ENCODE measurements at places on chromosomes 1 and 21. TPM values are rescaled to one million over a fixed set of nuclear protein-coding genes. Genes with fewer than 3 reads are reported as not detected.

The CFAP141 gene
- not detected for total RNA-seq

DNA sequence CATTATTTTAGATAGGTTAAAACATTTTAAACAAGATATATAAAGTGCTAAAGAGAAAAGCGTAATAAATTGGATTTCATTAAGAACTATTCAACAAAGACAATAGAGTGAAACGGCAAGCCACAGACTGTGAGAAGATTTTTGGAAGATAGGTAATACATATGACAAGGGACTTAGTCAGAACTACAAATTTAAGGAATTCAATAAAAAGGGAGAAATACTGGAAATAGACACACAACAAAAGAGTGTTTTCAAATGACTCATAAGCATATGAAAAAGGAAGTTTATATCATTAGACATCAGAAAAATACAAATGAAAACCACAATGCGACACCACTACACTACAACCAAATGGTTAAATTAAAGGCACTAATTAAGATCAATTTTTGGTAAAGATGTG, 90.5 kb downstream of the GDAP2 start:
- DNase-seq: no peak

DNA sequence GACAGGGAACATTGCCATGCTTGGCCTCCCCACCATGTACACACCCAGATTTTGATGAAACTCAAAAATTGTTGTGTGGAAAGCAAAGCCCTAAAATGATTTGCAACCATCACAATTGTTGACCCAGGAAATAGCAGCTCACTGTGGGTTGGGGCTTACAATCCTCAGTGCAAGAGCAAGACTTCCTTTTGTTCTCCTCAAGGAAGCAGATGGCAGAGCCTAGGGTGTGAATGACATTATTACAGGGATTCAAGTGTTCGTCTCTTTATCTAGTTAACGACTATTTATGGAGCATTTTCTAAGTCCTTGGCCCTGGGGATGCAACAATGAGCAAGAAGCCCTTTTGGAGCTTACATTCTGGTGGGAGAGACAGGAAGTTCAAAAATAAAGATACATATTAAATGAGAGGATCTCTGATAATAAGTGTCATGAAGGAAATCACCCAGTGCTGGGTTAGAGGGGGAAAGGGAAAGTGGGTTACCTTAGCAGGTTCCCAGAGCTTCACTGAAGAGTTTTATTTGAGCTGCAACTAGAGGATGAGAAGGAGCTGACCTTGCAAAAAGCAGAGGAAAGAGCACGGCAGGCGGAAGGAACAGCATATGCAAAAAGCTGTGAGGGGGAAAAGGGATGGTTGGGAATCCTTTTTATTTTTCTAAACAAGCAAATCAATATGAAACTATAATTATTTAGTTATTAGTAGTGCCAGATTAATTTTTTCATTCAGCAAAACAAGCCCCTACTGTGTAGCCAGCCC, 38.5 kb upstream of the ID3 start:
- no peak for DNase-seq

The SNX7 gene
- not detected for total RNA-seq

- no peak for DNase-seq
Observed at GRCh38 chr1:145720556-145720877, 1.2 kb downstream of the CD160 start.

- no peak for DNase-seq
Observed at GRCh38 chr1:87956750-87957149, 628.1 kb downstream of the LMO4 start.

- no peak for DNase-seq
Observed at GRCh38 chr1:168054117-168054516, 82.6 kb downstream of the GPR161 start.

DNA sequence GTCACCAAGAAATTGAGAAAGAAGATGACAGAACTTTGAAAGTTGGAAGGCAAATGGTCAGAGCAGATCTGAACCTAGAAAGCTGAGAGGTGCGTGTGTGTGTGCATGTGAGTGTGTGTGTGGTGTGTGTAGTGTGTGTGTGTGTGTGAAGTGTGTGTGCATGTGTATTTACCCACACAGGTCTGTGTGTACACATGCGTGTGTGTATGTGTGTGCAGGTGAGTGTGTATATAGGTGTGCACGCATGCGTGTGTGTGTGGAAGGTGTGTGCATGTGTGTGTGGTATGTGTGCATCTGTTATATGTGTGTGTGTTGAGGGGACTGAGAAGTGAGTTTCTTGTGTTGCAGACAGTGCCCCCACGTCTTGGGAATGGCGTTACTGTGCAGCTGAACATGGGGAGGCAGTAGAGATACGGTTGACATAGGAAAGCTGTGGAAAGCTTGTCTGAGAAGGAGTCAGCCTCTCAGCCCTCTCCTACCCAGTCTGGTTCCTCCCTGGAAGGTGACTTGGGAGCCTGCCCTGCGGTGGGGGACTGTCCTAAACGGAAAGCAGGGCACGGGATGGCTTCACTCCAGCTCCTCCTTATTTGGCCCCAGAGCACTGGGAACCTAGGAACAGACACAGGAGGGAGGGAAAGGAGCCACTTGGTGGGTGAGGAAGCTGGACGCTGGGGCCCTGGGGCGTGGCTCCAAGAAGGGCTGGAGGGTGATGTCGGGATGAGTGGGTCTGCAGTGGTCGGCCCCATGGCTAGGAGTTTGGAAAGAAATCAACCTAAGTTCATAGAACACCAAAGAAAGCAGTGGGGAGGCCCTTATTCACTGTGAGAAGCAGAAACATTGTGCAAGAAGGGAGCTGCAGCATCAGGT, 97.2 kb downstream of the PCBP3 start:
- DNase-seq: no peak

DNA sequence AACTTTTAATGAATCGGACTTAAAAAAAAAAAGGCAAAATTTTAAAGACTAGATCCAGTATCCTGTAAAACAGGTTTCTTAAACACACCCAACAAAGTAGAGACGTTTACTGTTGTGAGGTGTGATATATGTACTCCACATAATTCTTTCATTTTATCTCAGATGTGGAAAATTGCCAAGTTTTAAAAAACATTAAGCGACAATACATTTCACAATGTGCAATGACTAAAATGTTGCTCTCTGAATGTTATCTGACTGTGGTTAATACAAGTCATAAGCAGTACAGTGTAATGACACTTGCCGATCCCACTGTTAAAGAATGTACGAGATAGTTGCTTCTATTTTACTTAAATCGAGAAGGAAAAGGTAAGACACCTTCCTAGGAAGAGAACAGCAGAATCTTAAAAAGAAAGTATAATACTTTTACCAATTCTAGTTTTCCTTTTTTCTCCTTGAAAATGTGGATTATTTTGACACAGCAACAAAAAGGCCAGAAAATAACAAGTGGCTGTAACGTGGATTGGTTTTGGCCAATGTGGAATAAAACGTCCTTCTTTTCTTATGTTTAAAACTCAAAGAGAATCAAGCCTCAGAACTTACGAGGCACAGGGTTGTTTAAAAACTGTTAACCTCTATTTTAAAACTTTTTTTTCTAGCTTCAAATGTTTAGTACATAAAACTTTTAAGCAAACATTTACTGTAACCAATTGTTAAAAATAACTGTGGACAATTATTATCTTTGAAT, 51.4 kb downstream of the TP53BP2 start:
- DNase-seq: no peak

The CFAP45 gene
- 8.4 TPM for total RNA-seq

- DNase-seq: no peak
Observed at GRCh38 chr1:10676963-10677362, 119.5 kb downstream of the CASZ1 start.

The ABCD3 gene
- total RNA-seq: 13.5 TPM

DNA sequence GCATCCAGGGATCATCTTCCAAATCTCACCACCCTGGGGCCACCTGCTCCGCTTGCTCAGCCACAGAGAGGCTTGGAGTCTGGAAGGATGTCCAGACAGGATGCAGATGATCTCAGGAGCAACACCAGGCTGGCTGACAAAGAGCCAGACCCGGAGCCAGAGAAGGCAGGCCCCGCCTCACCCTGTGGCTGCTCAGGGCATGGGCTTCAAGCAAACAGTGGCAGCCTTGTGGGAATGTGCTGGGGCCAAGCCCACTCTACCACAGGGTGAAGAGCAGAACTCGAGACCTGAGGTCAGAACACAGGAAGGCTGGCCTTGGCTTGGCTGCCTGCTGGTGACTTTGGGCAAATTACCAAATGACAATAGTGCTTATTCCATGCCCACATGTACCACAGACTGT, 45.5 kb downstream of the MRPL37 start:
- no peak for DNase-seq

The SLC37A1 gene
- 16.4 TPM for total RNA-seq

The AADACL3 gene
- not detected for total RNA-seq

The HAO2 gene
- total RNA-seq: not detected
